ENCODE measurements at places on chromosomes 5 and 9.

DNA sequence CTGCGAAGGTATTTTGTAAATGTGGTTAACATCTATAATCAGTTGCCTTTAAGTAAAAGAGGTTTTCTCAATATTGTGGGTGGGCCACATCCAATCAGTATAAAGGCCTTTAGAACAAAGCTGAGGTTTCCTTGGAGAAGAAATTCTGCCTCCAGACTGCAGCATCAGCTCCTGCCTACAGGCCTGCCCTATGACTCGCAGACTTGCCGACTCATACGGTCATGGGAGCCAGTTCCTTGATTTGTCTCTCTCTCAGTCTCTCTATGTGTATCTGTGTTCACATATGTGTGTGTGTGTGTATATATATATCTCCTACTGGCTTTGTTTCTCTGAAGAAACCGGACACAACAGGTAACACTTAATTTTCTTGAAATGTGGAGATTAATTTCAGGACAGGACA, 45.3 kb downstream of the SLC36A1 start:
- no peak for DNase-seq

DNA sequence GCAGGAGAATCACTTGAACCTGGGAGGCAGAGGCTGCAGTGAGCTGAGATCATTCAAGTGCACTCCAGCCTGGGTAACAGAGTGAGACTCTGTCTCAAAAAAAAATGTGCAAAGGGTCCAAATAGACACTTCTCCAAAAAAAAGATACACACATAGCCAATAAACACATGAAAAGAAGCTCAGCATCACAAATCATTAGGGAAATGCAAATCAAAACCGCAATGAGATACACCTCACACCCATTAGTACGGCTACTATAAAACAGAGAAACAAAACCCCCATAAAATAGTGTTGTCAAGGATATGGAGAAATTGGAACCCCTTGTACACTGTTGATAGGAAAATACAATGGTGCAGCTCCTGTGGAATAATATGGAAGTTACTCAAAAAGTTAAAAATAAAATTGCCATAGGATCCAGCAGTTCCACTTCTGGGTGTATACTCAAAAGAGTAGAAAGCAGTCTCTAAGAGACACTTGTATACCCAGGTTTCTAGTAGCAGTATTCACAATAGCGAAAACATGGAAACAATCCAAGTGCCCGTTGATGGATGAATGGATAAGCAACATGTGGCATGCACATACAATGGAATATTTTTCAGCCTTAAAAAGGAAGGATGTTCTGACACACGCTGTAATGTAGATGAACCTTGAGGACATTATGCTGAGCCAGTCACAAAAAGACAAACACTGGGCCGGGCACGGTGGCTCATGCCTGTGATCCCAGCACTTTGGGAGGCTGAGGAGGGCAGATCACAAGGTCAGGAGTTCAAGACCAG, 57.2 kb upstream of the PPARGC1B start:
- DNase-seq, result no peak

- no peak for DNase-seq
These were observed 454.4 kb upstream of the TRPC7 start for GRCh38 chr5:136819526-136820302.

DNA sequence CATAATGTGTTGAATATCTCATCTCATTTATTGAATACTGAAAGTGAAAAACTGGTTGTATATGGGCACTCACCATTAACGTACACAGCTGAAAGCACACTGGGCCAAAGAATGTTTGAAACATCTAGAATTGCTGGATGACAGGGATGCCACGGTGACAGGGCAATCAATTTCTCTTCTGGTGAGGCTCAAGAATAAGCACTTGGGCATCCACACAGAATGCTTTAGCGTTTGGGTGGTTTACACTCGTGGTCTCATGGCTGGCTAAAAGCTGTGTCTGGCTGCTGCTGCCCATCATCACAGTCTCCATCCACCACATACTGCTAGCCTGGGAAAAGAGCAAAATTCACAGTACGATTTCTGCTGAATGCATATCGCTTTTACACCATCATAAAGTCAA, 30.7 kb upstream of the IL31RA start:
- no peak for DNase-seq

- peak; percentile 26 for DNase-seq
These were observed 17.8 kb upstream of the IFNB1 start for GRCh38 chr9:21095561-21095960.

GRCh38 chr5:132300577-132301343, 6.6 kb downstream of the SLC22A4 start:
- no peak for DNase-seq

GRCh38 chr5:90967443-90967842, 408.8 kb downstream of the ADGRV1 start:
- DNase-seq, result no peak

DNA sequence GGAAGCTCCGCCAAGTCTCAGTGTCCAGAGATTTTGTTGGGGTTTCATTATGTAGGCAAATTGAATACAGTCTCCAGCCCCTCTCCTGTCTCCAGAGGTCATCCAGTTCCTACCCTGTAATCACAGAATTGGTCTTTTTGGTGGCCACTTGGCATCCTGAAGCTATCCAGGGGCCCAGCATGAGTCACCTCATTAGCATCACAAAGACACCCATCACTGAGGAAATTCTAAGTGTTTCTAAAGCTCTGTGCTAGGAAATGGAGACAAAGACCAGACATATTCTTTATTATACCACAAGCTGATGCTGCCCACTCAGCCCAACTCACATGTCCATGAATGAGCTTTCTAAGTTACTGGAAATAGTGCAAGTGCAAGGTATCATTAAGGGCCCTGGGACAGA, 229.9 kb downstream of the DOCK8 start:
- peak; percentile 63 for DNase-seq

- DNase-seq, result no peak
These were observed 1006.5 kb upstream of the TYRP1 start for GRCh38 chr9:11686733-11687132.

- no peak for DNase-seq
These were observed 24.2 kb upstream of the STOM start for GRCh38 chr9:121394292-121394691.

DNA sequence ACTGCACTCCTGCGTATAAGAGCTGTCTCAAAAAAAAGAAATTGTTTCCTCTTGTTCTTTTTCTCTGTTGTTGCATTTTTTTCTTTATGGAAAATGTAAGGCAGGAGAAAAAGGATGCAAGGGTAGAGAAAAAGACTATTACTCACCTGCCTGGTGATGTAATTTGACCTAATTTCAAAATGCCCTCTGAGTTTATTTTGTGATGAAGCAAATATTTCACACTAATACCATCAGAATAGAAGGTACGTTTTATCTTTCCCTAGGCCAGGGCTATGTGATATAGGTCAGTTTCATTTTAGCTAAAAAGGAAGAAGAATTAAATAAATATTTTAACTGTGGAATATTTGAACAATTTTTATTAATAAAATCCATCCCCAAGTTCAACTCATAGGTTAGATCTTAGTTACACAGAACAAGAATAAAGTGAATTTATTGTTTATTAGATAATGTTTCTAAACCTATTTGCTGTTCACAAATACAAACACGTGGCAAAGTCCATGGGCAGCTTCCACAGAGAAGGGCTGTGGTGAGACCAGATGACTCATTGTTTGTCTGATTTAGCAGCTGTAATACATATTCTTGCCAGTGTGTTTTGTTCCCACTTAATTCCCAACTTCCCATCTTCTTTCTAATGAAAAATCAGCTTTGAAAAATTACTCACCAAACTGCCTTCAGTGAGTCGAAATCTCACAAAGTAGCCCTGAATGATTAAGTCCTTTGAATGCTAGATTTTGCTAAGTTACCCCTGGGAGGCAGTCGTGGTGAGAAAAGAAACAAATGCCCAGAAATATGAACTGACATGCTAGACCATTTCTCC, 52.8 kb upstream of the CCDC112 start:
- DNase-seq, result no peak
